ENCODE measurements at places on chromosomes 4 and X.

GRCh38 chr4:165383591-165384073 is 4.8 kb downstream of the CPE start:
- no peak for DNase-seq

GRCh38 chr4:7024336-7024890 is 18.8 kb upstream of the TADA2B start:
- no peak for DNase-seq

DNA sequence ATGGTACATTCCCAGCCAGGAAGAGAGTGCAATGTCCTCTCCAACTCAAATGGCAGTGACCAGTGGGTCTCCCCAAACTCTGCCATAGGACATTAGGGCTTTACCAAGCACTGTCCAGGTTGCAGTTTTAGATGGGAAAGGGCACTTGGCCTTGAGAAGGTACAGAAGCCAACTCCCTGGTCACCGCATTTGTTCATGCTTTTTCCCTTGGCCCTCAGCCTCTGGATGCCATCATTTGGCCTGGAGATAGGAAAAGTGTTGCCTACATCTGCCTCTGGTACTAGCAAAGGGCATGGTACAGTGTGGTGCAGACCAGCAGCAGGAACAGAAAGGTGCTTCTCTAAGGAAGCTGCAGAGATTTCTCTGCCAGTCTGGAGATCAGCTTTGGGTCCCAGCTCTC is 93.8 kb downstream of the MAMLD1 start:
- no peak for DNase-seq

DNA sequence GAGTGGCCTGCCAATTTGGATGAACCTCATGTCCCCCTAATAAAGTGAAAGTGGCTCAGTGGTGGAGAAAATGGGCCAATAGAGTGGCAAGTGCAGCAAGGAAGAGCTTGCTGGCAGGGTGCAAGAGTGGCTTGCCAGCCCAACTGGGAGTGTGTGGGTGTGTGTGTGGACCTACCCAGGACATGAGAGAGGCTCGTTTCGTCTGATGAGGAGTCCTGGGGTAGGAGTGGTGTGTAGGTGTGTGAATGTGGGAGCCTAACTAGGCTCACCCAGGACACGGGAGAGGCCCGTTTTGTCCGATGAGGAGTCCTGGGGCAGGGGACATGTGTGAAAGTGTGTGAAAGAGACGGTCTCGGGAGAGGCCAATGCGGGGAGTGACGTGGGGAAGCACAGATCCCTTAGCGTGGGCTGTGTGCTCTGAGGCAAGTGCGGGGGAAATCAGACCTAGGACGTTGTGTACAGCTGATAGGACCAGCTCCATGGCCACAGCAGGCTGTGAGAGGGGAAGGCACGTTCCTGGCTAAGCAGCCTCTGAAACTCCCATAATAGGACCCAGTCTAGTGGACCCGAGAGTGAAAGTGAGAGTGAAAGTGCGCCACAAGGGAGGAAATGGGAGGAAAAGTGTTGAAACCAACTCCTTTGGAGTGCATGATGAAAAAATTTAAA is 5.3 kb downstream of the GAGE10 start:
- no peak for DNase-seq

DNA sequence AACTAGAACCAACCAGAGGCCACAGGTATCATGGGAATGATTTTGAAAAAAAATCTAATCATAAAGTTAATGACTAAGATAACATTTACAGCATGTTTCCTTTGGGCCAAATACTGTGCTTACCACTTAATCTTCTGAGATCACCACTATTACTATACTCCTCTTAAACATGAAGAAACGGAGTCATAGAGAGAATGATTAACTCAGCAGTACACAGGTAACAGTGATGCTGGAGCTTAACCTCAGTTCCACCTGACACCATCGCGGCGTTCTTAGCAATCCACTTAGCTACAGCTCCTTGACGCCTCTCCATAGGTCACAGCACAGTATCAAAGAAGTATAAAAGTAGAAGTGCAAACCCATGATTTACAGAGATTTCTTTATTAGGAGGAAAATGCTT is 592.6 kb upstream of the SLIT2 start:
- no peak for DNase-seq

DNA sequence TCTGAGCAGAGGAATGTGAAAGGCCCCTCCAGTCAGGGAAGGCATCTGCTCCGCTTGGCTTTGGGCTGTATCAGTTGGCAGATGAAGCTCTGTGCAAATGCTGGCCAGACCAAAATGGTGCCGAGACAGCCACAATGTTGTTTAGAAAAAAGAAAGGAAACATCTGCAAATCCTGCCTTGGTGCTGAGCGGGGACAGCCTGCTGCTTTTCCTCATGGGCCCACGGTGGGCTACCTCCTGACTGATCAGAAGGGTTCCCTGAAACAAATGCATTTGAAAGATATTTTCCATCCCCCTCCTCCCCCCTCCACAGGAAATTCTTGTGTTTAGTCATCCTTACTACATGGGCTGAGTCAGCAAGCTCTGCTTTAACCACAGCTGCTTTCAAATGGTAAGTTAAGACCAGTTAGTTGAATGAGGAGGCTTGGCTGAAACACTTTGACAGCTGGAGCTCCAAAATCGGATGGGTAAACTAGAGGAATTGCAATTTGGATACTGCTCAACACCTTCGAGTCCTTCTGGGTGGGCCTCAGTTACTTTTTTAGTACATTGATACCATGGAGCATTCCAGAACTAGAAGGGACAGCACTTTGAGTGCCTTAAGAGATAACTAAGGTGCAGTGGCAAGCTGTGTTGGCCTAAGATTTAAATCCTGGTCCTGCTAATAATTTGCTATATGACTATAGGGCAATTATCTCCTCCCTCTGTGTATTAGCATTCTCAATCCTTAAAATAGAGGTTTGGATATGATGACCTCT is 36.0 kb downstream of the PLAC1 start:
- DNase-seq: no peak

GRCh38 chr4:173318240-173318639 is 15.9 kb downstream of the HMGB2 start:
- no peak for DNase-seq

- DNase-seq: no peak
Observed at GRCh38 chr4:117137145-117137544, 51.8 kb upstream of the TRAM1L1 start.

- DNase-seq: no peak
Observed at GRCh38 chr4:133152831-133153481, 3.9 kb downstream of the PCDH10 start.

DNA sequence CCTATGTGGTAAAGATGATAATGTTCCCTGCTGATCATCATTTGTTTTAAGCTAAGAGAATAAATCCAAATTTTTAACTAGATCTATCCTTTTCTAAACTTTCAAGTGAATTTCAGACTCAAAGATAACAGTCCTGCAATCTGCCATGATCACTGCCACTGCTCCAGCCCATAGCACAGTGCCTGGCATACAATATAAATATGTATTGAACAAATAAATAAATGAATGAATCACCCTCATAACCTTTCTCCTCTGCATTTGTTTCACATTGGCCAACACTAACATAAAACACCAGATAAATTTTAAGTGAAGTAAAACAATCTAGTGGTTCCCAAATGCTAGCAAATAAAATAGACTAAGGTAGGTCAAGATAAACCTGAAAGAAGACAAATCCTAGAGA is 439.0 kb downstream of the GPM6A start:
- DNase-seq: no peak

- DNase-seq: no peak
Observed at GRCh38 chrX:153882086-153882498, 3.9 kb downstream of the L1CAM start.

DNA sequence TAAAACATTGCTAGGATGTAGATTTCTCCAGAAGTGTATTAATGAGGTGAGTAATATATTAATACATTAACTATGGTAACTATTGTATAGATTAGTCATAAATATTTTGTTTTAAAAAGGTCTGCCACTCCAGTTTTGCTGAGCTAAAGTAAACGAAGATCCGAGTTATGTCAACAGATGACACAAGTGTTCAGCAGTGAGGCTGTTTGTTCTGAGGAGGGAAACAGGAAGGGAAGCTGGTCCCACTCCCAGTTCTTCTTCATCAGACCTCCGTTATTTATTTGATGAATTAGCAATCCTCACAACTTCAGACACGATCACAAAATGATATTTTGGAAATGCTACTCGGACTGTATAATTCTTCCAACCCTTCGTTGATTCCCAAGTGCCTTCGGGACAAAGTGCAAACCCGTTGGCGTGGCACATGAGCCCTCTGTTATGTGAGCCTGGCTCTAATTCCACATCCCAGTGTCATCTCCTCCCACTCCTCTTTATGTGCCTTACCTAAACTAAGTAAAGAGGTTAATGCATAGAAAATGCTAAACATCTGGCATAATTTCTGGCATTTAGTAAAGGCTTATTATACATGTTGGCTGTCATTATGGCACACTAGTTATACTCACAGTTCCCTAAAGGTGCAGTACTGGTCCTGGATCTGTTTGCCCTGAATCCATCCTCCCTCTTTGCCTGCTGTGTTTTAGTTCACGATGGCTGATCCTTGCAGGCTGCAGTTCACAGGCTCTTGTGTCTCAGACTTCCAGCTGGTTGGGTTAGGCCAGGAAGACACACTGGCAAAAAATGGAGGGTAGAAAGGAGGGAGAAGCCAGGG is 190.6 kb upstream of the LNX1 start:
- DNase-seq: no peak

- no peak for DNase-seq
Observed at GRCh38 chrX:42809569-42809968, 31.6 kb upstream of the PPP1R2C start.
